ENCODE measurements at places on chromosomes 11 and 22. TPM values are rescaled to one million over a fixed set of nuclear protein-coding genes. Genes with fewer than 3 reads are reported as not detected.

FAM180B gene
- not detected for total RNA-seq

PGA5 gene
- not detected for total RNA-seq

SPI1 gene
- total RNA-seq = not detected

CHRDL2 gene
- total RNA-seq = not detected

PKDREJ gene
- not detected for total RNA-seq

SLC2A11 gene
- total RNA-seq = 1.4 TPM

TRPM5 gene
- 0.05 TPM for total RNA-seq

DNA sequence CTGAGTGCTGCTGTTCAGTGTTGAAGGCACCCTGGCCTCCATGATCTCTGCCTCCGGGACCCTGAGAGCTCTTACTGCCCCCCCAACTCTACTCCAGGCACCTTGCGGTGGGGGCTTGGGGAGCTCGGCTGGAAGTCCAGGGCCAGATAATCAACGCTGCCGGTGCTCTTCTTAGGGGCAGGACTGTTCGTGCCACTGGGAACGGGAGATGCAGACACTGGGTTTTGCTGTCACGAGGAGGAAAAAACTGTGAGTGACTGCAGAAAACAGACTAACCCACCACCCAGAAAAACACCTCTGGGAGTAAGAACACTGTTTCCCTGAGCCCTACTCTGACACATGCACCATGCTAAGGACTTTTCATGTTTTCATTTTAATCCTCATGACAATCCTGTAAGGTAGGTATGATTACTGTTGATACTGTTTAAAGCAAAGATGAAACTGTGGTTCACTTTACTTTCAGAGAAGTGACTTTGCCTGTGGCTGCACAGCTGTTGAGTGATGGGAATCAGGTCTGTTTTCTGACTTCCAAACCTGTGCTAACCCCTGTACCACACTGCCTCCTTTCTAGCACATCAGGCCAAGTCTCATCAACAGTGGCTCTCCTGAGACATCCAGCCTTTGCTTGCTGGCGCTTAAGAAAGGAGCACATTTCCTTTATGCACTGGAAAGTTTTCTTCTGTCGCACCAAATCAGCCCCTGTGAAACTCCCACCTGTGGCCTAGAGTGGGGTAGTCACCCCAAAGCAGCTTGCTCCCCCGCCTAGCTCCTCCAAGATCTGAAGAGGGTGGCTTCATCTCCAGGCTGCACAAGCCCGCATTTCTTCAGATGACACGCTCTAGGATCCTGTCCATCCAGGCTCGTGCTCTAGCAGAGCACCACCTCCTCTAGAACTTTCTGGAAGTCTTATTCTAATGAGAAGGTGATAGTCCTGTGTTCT is 31.8 kb downstream of the USP35 start:
- no peak for DNase-seq

DNA sequence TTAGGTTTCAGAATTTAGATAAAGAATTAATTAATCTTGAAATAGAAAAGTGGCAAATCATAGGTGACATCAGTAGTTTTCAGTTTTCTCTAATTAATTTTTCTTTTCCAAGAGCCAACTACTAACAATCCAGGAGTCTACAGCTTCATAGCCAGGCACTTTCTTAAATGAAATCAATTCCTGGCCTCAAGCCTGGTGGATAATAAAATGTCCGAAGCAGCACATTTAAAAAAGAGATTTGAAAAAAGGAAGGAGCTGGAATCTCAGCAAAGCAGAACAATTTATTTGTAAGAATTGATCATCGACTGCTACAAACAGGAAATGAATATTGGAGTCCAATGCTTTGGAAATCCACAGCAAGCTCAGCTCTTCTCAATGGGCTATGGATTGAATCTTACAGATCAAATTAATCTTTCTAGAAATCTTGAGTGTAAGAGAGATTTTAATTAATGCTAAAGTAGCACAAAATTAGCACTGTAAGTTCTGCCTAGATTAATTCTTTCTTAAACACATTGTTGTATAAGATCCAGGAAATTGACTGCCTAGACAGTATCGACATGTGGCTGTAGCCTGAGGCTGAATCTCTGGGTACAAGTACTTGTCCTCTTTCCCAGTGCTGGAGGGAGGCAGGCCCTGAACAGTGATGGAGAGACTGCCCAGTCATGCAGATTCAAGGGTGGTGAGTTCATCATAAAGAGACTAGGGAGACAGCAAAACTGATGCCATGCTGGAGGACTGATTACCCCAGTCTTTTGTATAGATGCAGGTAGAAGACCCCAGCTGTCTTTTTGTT is 167.8 kb upstream of the POU2AF2 start:
- no peak for DNase-seq

GRCh38 chr11:118442301-118442700 is 6.0 kb downstream of the KMT2A start:
- DNase-seq = no peak

- DNase-seq = no peak
Measured at GRCh38 chr11:12271826-12272366, 105.5 kb upstream of the PARVA start.

DNA sequence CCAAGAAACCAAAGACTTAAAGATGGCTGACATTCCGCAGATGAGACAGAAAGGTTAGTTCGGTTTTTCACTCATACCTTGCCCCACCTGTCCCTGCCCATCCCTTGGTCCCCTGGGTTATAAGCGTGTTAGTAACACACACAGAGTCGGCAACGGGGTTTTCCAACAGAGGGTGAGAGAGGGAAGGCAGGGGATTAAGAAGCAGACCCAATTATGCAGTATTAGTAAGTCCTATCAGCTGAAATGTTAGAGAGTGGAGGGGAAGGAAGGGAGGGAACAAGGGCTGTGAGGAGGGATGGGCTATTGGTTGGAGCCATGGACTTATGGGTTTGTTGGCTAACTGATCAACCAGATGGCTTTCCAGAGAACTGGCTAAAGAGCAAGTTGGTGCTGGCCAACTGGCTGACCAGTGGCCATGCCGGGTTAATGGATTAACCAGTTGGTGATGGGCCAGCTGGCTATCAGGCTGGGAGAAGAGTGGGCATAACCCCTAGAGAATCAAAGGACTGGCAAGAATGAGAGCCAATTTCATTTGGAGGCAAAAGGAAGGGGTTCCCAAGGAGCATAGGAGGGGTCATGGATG is 45.5 kb downstream of the NRXN2 start:
- DNase-seq = no peak

- DNase-seq = peak; percentile 5
Measured at GRCh38 chr11:100776212-100776896, 89.3 kb downstream of the ARHGAP42 start.

- no peak for DNase-seq
Measured at GRCh38 chr11:11420191-11420898, 67.3 kb upstream of the CSNK2A3 start.

- no peak for DNase-seq
Measured at GRCh38 chr22:31577711-31578110, 81.4 kb downstream of the SFI1 start.

GRCh38 chr11:71212871-71213559 is 39.4 kb downstream of the SHANK2 start:
- no peak for DNase-seq

- DNase-seq = peak; percentile 71
Measured at GRCh38 chr11:103601225-103601846, 435.1 kb upstream of the DDI1 start.

GRCh38 chr11:4146070-4146771 is 51.6 kb downstream of the RRM1 start:
- DNase-seq = no peak

DNA sequence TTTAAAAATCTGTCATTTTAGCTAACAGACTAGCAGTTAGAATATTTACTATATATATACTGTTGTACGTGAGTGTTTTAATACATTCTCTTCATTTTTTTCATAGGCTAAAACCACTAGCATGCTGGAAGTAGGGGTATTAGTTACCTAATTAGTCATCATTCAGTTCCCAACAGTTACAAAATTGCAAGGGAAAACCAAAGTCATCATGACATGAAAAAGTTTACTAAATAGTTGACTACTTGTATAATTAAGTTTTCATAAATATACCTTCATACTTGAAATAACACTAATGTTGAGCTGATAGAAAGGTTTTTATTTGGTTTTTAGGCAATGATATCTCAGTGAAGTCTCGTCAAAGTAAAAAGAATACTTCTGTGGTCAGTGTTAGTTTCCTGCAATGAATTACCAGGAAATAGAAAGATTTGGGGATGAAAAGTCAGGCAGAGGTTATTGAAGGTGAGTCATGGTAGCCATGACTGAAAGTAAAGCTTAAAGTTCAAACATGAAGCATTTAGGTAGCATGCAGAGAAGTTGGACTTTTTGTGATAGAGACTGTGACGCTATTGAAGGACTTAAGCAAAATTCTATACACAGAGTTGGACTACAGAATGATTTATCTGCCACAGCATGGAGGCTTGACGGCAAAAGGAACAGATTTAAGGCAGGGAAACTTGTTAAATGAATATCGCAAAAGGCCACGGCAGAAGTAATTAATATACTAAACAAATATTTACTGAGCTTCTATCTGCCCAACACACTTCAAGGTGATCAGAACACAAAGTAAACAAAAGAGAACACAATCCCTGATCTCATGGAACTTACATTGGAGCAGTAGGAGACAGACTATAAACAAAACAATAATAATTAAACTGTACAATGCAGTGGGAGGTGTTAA is 828.1 kb upstream of the FAT3 start:
- DNase-seq = peak; percentile 77

DNA sequence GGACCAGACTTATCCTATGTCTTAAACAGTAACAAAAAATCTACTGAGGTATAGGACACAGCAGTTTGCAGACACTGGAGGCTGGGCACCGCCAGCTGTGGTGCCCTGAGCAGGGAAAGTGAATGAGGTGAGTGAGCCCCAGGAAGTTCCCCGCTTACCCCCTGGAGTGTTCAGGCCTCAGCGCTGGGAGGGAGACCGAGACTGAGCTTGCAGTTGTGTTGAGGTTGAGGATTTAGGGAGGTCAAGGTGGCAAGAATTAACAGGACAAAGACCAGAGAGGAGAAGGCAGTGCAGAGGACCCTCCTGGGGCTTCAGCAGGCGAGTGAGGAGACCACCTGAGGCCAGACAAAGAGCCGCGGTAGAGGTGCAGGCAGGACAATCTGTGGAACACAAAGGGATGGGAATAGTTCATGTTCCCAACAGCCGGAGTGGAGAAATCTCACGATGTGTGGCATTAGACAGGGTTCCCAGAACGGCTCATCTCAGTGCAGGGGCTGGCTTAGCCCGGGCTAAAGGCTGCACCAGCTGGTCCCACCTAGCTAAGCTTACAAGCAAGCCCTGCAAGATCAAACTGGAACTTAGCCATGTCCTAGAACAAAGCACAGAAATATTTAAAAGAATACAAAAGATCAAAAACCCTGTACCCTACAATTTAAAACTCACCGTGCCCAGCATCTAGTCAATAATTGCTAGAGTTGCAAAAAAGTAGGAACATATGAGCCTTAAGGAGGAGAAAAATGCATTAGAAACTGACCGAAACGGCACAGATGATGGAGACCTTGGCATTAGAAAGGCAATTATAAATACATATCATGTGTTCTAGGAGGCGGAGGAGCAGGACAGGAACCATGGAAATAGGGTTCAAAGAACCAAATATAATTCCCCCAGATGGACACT is 47.4 kb upstream of the PITPNB start:
- DNase-seq = no peak

- DNase-seq = no peak
Measured at GRCh38 chr22:49344161-49344560, 483.5 kb downstream of the BRD1 start.

DNA sequence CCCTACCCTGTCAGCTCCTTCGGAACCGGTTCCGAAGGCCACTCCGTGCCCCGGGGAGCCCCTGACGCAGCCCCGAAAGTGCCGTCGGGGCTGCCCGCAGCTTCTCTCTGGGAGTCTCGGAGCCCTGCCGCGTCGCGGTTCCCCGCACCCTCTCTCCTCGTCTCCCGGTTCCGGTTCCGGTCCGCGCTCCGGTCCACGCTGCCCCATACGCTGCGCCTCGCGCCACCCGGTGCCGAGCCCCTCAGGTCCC is 618 bp downstream of the MTA2 start:
- DNase-seq = no peak

DNA sequence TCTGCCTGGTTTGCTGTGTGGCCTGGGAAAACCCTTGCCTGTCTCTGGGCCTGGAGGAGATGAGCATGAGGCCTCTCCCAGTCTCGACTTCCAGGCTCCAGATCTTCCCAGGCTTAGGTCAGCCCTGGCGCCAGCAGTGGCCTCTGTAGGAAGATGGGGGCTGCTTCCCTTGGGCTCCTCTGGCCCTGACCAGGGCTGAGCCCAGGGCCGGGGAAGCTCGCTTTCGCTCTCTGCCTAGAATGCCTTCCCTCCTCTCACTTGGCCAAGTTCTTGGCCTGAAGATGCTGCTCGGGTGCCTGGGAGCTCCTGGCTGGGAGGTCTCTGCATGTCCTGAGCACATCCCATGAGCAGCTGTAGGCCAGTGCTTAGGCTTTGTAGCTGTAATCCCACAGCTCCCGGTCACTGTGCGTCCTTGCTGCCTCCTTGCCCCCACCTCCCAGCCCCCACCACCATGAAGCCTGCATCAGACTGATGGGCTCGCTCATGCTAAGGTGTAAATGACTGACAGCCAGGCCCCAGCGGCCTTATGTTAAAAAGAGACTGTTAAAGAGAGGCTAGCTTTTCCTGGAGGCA is 25.5 kb downstream of the SHISAL1 start:
- no peak for DNase-seq

GRCh38 chr11:108551651-108552462 is 41.7 kb downstream of the EXPH5 start:
- no peak for DNase-seq

- no peak for DNase-seq
Measured at GRCh38 chr11:40974186-40974795, 485.2 kb downstream of the LRRC4C start.

DNA sequence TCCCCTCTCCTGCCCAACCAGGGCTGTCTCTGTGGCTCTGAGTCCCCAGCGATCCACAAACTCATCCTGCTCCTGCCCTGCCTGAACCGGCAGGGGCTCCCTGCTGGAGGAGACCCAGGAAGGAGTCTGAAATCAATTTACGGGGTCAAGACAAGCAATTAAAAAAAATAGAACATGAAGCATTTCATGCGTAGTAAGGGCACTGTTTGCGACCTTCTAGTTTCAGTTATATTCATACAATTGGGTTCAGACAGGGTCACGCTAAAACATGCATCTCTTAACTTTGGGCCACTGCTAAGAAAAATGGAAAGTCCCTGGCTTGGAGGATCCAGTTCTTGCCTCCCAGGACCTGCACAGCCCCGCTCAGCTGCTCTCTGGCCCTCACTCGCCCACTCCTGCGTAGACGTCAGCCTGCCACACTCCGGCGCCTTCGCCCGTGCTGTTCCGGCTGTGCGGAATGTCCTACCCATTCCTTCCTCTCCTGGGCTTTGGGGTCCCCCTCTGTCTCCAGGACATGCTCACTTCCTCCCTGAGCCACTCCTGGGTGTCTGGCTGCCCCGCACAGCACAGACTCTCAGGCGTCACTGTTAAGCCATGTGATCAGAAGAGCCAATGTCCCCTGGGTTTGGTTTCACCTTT is 12.8 kb downstream of the NFAM1 start:
- DNase-seq = no peak
